ENCODE measurements at places on chromosomes 2 and 18. TPM values are rescaled to one million over a fixed set of nuclear protein-coding genes. Genes with fewer than 3 reads are reported as not detected.

- no peak overlapping the region for H3K4me3 ChIP-seq
- no peak for DNase-seq
- no peaks in the 10 kb centered on the region for H3K27me3 ChIP-seq
- no peak overlapping the region for H3K27ac ChIP-seq
- H3K4me1 ChIP-seq = peaks cover 9% of the 10 kb centered on the region
Measured at GRCh38 chr2:189609423-189609816, 28.8 kb upstream of the SLC40A1 start.

HTRA2 gene
- 60.4 TPM for polyA plus RNA-seq

- no peaks in the 10 kb centered on the region for H3K4me1 ChIP-seq
- DNase-seq = no peak
- no peak overlapping the region for H3K4me3 ChIP-seq
- no peak overlapping the region for H3K27ac ChIP-seq
- no peaks in the 10 kb centered on the region for H3K27me3 ChIP-seq
Measured at GRCh38 chr2:151475071-151475470, 65.4 kb downstream of the RIF1 start.

- no peaks in the 10 kb centered on the region for H3K36me3 ChIP-seq
- H3K4me1 ChIP-seq = no peaks in the 10 kb centered on the region
- no peak within 1 kb of the TSS for H3K27ac ChIP-seq
- H3K27me3 ChIP-seq = no peaks in the 10 kb centered on the region
Measured at GRCh38 chr2:96116424-96116878, at the start of gene ADRA2B. Gene ADRA2B (minus strand): TSS chr2:96116571. CDS start chr2:96116149, 422 bp downstream.

GRCh38 chr18:57687970-57688369 lies 66.3 kb upstream of the NARS1 start:
- no peak overlapping the region for H3K27ac ChIP-seq
- H3K27me3 ChIP-seq = no peaks in the 10 kb centered on the region
- H3K4me3 ChIP-seq = no peak overlapping the region
- H3K36me3 ChIP-seq = peaks cover 43% of the 10 kb centered on the region
- H3K4me1 ChIP-seq = peaks cover 2% of the 10 kb centered on the region

- no peaks in the 10 kb centered on the region for H3K36me3 ChIP-seq
- no peaks in the 10 kb centered on the region for H3K4me1 ChIP-seq
- DNase-seq = no peak
- H3K4me3 ChIP-seq = no peak overlapping the region
Measured at GRCh38 chr2:150296770-150297546, 190.5 kb downstream of the RND3 start.

DNA sequence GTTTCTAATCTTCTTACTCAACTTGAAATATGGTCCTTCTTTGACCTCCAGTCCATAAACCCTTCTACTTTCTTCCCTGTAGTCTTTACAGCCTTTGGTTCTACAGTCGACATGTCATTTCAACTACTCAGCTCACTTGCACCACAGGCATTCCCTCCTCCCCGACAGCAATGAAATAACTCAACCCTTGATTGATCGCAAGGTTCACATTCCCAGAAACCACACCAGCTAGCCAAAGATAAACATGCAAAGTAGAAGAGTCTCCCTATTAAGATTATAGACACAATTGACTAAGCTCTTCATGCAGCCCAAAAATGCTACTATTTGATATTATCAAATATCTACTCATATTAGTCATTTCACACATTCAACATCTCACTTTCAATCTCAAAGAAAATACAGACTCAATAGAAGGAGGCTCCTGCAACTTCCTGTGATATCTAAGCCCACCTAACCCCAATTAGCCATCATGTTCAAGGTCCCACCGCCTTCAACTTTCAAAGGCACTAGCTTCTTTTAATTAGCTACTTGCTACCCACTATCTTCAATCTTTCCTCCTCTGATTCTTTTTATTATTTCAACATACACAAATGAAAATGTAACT lies 50.8 kb downstream of the RTTN start:
- H3K27me3 ChIP-seq = no peaks in the 10 kb centered on the region
- H3K27ac ChIP-seq = peak overlapping the region; percentile 34
- no peak for DNase-seq
- no peaks in the 10 kb centered on the region for H3K4me1 ChIP-seq
- H3K4me3 ChIP-seq = no peak overlapping the region

Data from SK-N-SH (cell line).